ENCODE measurements at places on chromosomes 12 and 14.

DNA sequence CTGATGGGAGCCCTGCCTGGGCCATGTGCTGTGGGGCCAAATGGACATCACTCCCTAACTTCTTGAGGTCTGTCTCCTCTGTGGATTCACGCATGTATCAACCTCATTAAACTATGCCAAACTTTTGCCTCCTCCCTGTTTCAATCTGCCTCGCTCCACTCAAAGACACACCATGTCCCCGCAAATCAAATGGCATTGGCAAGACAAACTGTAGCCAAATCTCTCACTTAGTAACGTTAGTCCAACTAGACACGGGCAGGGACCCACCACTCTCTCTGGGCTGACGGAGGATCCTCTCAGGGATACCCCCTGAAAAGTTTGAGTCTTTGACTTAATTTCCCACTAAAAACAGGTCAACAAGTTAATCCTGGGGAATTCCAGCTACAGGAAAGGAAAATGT, 8.0 kb downstream of the ZBTB39 start:
- H3K27ac ChIP-seq = no peak overlapping the region
- no peaks in the 10 kb centered on the region for H3K27me3 ChIP-seq
- peak overlapping the region; percentile 32 for H3K4me3 ChIP-seq
- DNase-seq = no peak
- H3K36me3 ChIP-seq = peaks cover 34% of the 10 kb centered on the region

DNA sequence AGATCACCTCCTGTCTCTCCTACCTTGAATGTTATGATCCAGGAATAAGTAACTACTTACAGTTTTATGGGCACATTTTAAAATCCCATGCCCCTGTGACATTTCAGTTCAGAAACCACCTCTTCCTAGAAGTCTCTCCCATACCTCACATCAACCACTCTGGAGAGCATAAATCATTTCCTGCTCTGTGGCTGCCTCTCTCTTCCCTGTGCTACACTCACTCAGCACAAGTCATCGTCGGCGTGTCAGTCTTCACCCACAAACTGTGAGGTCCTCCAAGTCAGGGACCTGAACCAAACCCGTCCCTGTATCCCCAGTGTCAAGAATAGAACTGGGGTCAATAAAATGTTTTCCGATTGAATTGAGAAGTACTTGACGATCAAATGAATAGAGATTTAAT, 863.3 kb downstream of the BCL11B start:
- H3K4me1 ChIP-seq = peaks cover 8% of the 10 kb centered on the region
- H3K4me3 ChIP-seq = no peak overlapping the region
- no peaks in the 10 kb centered on the region for H3K27me3 ChIP-seq
- H3K36me3 ChIP-seq = no peaks in the 10 kb centered on the region

DNA sequence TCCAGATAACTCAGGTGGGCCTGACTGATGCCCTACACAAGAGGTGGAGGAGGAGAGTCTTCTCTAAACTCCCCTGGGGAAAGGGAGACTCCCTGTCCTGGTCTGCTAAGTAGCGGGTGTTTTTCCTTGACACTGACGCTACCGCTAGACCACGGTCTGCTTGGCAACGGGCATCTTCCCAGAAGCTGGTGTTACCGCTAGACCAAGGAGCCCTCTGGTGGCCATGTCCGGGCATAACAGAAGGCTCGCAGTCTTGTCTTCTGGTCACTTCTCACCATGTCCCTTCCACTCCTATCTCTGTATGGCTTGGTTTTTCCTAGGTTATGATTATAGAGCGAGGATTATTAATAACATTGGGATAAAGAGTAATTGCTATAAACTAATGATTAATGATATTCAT, 965.5 kb downstream of the TMEM121 start:
- no peak overlapping the region for H3K4me3 ChIP-seq
- H3K4me1 ChIP-seq = peaks cover 22% of the 10 kb centered on the region
- peaks cover 7% of the 10 kb centered on the region for H3K27me3 ChIP-seq
- no peak overlapping the region for H3K27ac ChIP-seq
- H3K36me3 ChIP-seq = peaks cover 2% of the 10 kb centered on the region
- DNase-seq = peak; percentile 70

- no peaks in the 10 kb centered on the region for H3K36me3 ChIP-seq
- peaks cover 30% of the 10 kb centered on the region for H3K27me3 ChIP-seq
- no peak for DNase-seq
- H3K4me3 ChIP-seq = no peak overlapping the region
Measured at GRCh38 chr12:75560167-75560566, 48.8 kb upstream of the KRR1 start.

DNA sequence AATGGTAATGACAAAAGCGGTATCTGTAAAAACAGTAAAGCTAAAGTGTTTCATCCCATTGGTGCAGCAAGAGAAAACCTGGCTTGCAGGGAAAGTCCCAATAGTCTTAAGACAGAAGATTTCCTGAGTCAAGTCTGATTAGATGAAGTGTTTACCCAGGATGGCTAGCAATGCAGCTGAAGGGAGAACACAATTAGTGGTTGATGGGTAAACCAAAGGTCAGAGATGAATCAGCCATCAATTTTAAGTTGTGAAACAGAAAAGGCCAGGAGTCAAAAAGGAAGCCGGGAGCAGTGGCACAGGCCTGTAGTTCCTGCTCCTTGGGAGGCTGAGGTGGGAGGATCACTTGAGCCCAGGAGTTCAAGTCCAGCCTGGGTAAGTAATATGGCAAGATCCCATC, 52.6 kb downstream of the SEC23A start:
- peaks cover 80% of the 10 kb centered on the region for H3K36me3 ChIP-seq
- peak overlapping the region; percentile 39 for H3K27ac ChIP-seq
- DNase-seq = no peak
- no peak overlapping the region for H3K4me3 ChIP-seq

- H3K4me3 ChIP-seq = no peak overlapping the region
- no peaks in the 10 kb centered on the region for H3K4me1 ChIP-seq
- no peaks in the 10 kb centered on the region for H3K27me3 ChIP-seq
- H3K36me3 ChIP-seq = no peaks in the 10 kb centered on the region
- no peak overlapping the region for H3K27ac ChIP-seq
Measured at GRCh38 chr12:130097798-130098255, 64.4 kb upstream of the FZD10 start.

DNA sequence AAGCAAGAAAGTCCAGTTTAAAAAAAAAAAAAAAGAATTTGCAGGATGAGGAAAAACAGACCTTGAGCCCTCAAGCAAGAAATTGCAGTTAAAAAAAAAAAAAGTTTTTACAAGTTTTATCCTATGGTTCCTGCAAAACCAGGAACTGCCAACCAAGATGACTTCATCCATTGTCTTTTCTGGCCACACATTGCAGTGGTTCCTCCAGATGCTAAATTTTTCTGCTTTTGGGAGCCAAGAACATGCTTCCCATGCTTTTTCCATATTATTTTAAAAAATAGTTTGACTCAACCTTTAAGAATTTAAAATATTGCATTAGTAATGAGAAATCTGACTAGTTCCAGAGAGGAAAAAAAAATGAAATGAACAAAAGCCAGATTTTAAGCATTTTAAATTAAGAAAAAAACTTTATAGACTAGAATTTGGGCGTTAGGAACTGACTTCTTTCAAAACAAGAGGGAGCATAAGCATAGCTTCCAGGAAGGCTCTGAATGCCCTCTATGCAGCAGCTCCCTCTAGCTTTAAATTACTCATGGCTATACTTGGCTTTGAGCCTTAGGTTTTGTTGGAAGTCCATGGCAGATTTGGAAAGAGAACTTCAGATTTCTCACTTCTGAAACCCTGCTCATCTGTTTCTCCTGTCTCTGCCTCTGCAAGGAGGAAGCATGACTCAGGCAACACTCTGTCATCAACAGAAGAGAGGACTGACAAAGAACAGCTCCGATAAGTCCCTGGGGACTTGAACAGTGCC, 124.5 kb downstream of the GPR65 start:
- H3K4me3 ChIP-seq = peak overlapping the region; percentile 39
- no peak overlapping the region for H3K27ac ChIP-seq
- peaks cover 6% of the 10 kb centered on the region for H3K4me1 ChIP-seq
- H3K36me3 ChIP-seq = no peaks in the 10 kb centered on the region
- DNase-seq = no peak

DNA sequence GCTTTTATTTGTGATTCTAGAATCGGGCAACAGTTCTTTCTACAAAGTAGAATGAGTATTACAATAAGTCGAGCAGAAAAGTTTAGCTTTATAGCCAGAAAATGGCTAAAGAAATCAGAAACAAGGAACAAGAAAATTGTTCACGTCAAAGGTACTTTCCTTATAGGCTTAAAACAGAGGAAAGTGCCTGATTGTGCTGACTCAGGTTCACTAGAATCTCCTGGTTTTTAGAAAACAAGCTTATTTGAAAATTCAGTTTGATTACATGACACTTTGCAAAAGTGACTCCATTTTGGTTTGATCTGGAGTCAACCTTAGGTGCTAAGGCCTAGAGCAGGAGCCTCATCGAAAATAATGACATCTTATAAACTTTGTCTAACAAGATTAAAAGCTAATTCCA, 564.7 kb upstream of the FLRT2 start:
- no peak overlapping the region for H3K4me3 ChIP-seq
- no peaks in the 10 kb centered on the region for H3K4me1 ChIP-seq
- H3K36me3 ChIP-seq = no peaks in the 10 kb centered on the region

DNA sequence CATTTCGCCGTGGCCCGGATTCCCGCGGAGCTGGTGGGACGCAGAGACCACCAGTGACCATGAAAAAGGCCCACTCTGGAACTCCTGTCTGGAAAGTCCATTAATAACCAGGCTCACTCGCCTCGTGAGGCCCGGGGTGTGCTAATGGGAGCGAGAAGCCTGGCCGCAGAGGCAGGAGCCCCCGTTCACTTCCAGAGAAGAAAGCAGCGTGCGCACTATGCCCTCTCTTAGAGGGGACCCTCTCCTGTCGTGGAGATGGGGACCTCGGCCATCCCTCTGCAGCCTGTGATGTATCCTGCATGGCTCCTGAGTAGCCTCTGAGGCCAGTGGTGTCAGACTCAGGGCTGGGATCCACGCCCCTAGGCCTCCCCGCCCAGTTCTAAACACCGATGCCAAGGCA, 134.1 kb upstream of the VRK1 start:
- H3K4me3 ChIP-seq = no peak overlapping the region
- DNase-seq = no peak
- H3K4me1 ChIP-seq = no peaks in the 10 kb centered on the region
- no peaks in the 10 kb centered on the region for H3K36me3 ChIP-seq
- no peak overlapping the region for H3K27ac ChIP-seq

GRCh38 chr14:43306053-43306452, 1201.0 kb downstream of the FSCB start:
- no peaks in the 10 kb centered on the region for H3K4me1 ChIP-seq
- no peak overlapping the region for H3K27ac ChIP-seq
- H3K36me3 ChIP-seq = no peaks in the 10 kb centered on the region
- no peak for DNase-seq
- H3K4me3 ChIP-seq = no peak overlapping the region

GRCh38 chr14:55297611-55298499, 26.6 kb downstream of the FBXO34 start:
- H3K27ac ChIP-seq = peak overlapping the region; percentile 16
- peak overlapping the region; percentile 16 for H3K4me3 ChIP-seq
- no peaks in the 10 kb centered on the region for H3K27me3 ChIP-seq
- H3K36me3 ChIP-seq = peaks cover 26% of the 10 kb centered on the region
- H3K4me1 ChIP-seq = peaks cover 57% of the 10 kb centered on the region
- DNase-seq = peak; percentile 76

DNA sequence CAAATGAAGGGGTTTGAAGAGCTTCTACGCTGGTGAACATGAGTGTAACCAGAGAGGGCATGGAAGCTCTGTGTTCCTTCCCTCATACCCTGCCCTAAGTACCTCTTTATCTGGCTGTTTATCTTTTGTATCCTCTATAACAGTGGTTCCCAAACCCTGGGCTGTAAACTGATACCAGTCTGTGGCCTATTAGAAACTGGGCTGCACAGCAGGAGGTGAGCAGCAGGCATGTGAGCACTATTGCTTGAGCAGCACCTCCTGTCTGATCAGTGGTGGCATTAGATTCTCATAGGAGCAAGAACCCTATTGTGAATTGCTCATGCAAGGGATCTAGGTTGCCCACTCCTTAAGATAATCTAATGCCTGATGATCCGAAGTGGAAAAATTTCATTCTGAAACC, 172.9 kb upstream of the AVPR1A start:
- H3K27me3 ChIP-seq = no peaks in the 10 kb centered on the region
- H3K27ac ChIP-seq = no peak overlapping the region
- no peaks in the 10 kb centered on the region for H3K4me1 ChIP-seq
- H3K36me3 ChIP-seq = no peaks in the 10 kb centered on the region
- H3K4me3 ChIP-seq = no peak overlapping the region

GRCh38 chr12:65620046-65620445, 204.2 kb upstream of the HMGA2 start:
- peaks cover 2% of the 10 kb centered on the region for H3K4me1 ChIP-seq
- DNase-seq = no peak
- no peak overlapping the region for H3K4me3 ChIP-seq
- H3K36me3 ChIP-seq = no peaks in the 10 kb centered on the region
- H3K27me3 ChIP-seq = no peaks in the 10 kb centered on the region
- H3K27ac ChIP-seq = no peak overlapping the region

- H3K27me3 ChIP-seq = no peaks in the 10 kb centered on the region
- no peak overlapping the region for H3K4me3 ChIP-seq
- no peak for DNase-seq
- no peak overlapping the region for H3K27ac ChIP-seq
Measured at GRCh38 chr12:42945927-42946326, 356.4 kb upstream of the PRICKLE1 start.

- peaks cover 5% of the 10 kb centered on the region for H3K36me3 ChIP-seq
- peak overlapping the region; percentile 97 for H3K27ac ChIP-seq
- H3K4me3 ChIP-seq = peak overlapping the region; percentile 88
- peaks cover 2% of the 10 kb centered on the region for H3K27me3 ChIP-seq
Measured at GRCh38 chr14:34018125-34018524, 67.3 kb upstream of the EGLN3 start.

GRCh38 chr14:49203676-49204075, 382.5 kb downstream of the RPS29 start:
- no peaks in the 10 kb centered on the region for H3K36me3 ChIP-seq
- H3K27me3 ChIP-seq = no peaks in the 10 kb centered on the region
- DNase-seq = no peak
- H3K4me1 ChIP-seq = no peaks in the 10 kb centered on the region
- no peak overlapping the region for H3K4me3 ChIP-seq
- H3K27ac ChIP-seq = no peak overlapping the region

- no peaks in the 10 kb centered on the region for H3K4me1 ChIP-seq
- no peak for DNase-seq
- no peaks in the 10 kb centered on the region for H3K36me3 ChIP-seq
Measured at GRCh38 chr12:86914721-86915120, 658.5 kb upstream of the MGAT4C start.

- no peaks in the 10 kb centered on the region for H3K36me3 ChIP-seq
- H3K27ac ChIP-seq = no peak overlapping the region
- no peak overlapping the region for H3K4me3 ChIP-seq
Measured at GRCh38 chr12:105538880-105539279, 208.4 kb downstream of the C12orf75 start.

DNA sequence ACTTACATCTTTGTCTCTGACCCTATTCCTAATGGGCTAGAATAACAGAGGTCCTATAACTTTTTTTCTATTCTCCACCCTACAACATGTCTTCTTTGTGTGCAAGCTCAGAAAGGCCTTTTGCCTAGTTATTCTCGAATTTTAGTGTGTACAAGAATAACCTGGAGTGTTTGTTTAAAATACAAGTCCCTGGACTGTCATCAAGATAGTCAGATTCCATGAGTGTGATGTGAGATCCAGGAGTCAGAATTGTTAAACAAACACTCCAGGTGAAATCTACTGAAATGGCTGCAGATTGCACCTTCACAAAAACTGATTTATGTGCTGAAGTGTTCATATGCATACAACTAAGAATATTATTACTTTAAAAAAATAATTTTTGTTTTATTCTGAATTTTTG, 114.4 kb upstream of the DIO2 start:
- H3K4me3 ChIP-seq = no peak overlapping the region
- no peaks in the 10 kb centered on the region for H3K4me1 ChIP-seq
- no peak overlapping the region for H3K27ac ChIP-seq
- no peaks in the 10 kb centered on the region for H3K36me3 ChIP-seq
- H3K27me3 ChIP-seq = no peaks in the 10 kb centered on the region

GRCh38 chr14:89828471-89829165, 125.9 kb downstream of the EFCAB11 start:
- H3K4me1 ChIP-seq = no peaks in the 10 kb centered on the region
- H3K27ac ChIP-seq = no peak overlapping the region
- peaks cover 2% of the 10 kb centered on the region for H3K36me3 ChIP-seq
- peaks cover 25% of the 10 kb centered on the region for H3K27me3 ChIP-seq
- no peak overlapping the region for H3K4me3 ChIP-seq
